Prostate gland (tissue), 2 donors: ENCODE measurements at places on chromosomes 16 and 17. TPM values are rescaled to one million over a fixed set of nuclear protein-coding genes. Genes with fewer than 3 reads are reported as not detected.

DNA sequence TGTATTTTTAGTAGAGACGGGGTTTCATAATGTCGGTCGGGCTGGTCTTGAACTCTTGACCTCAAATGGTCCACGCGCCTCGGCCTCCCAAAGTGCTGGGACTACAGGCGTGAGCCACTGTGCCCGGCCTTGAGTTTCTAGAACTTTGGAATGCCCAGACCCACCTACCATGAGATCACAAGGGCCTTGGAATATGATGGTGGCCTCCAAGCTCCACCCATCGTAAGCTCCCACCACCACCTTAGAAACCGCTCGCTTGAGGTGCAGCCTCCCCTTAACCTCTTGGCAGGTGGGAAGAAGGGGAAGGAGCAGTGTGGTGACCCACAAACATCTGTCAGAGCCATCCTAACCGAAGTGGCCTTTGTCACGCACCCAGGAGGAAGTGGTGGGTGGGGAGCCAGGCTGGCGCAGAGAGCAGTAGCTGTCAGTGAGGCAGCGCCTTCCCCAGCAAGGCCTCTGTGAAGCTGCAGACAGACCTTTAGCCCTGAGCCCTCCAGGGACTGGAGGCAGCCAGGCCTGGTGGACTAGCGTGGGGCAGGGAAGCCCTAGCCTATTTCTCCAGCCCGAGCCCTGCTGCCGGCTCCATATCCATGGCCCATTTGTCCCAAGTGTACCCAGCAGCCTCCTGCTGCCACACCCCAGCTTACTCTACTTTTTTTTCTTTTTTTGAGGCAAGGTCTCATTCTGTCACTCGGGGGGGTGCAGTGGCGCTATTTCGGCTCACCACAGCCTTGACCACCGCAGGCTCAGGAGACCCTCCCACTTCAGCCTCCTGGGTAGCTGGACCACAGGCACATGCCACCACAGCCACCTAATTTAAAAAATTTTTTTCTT lies 13.1 kb upstream of the SEPHS2 start:
- H3K4me1 ChIP-seq = no peaks in the 10 kb centered on the region
- no peak overlapping the region for H3K27ac ChIP-seq
- DNase-seq = no peak
- H3K36me3 ChIP-seq = no peaks in the 10 kb centered on the region
- no peak overlapping the region for H3K4me3 ChIP-seq
- H3K27me3 ChIP-seq = no peaks in the 10 kb centered on the region

GRCh38 chr16:87361916-87362619 lies 21.5 kb downstream of the FBXO31 start:
- DNase-seq = no peak
- H3K36me3 ChIP-seq = no peaks in the 10 kb centered on the region
- no peak overlapping the region for H3K27ac ChIP-seq
- no peaks in the 10 kb centered on the region for H3K4me1 ChIP-seq
- no peaks in the 10 kb centered on the region for H3K27me3 ChIP-seq

STH gene
- not detected for total RNA-seq

- H3K4me1 ChIP-seq = no peaks in the 10 kb centered on the region
- H3K27ac ChIP-seq = no peak overlapping the region
- H3K4me3 ChIP-seq = no peak overlapping the region
- DNase-seq = peak; percentile 37
- H3K27me3 ChIP-seq = no peaks in the 10 kb centered on the region
- H3K36me3 ChIP-seq = no peaks in the 10 kb centered on the region
Measured at GRCh38 chr17:69523244-69523861, 108.9 kb downstream of the MAP2K6 start.

DNA sequence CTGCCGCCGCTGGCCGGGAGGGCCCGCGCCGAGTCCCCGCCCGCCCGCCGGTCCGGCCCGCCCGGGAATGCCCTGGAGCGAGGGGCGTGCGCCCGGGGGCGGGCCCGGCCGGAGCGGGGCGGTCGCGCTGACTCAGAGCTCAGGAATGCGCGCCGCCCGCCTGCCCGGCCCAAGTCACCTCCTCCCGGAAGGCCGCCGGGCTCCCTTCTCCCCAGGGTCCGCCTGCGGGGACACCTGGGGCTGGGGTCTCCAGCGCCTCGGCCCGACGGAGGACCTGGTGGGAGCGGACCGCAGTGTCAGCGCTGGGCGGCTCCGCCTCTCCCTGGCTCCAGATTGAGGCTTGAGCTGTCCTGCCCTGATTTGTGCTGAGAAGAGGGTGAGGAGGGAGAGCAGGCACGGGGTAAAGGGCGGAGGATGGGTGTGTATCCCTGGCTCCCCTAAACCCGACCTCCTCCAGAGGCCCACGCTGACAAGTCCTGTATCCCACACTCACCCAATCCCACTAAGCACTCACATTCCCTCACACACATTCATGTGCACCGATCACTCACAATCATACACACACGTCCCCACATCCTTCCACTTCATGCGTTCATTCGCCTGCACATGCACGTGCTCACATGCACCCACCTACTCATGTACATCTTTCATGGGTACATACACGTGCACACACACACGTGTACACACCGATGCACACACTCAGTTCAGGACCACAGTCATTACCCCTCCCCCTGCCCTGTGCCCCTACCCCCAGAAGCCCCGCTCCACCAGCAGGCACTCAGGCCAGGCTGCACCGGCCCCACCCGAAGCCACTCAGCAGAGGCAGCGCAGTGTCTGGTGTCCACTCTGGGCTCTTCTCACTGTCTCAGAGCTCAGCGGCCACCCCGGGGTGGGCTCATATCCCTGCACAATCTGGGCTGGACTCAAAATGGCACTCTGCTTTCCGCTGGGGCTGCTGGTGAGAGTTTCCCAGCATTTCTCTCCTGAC lies at the start of gene RHBDF1:
Gene RHBDF1, minus strand, starts transcription at position 71 of the 988 bp plus-strand sequence. CDS start 7,616 bp downstream, outside the sequence.
- H3K27ac ChIP-seq = peak within 1 kb of the TSS; percentile 84
- H3K36me3 ChIP-seq = no peaks in the 10 kb centered on the region
- H3K4me3 ChIP-seq = peak within 1 kb of the TSS; percentile 78
- DNase-seq = peak; percentile 59
- H3K27me3 ChIP-seq = no peaks in the 10 kb centered on the region

DNA sequence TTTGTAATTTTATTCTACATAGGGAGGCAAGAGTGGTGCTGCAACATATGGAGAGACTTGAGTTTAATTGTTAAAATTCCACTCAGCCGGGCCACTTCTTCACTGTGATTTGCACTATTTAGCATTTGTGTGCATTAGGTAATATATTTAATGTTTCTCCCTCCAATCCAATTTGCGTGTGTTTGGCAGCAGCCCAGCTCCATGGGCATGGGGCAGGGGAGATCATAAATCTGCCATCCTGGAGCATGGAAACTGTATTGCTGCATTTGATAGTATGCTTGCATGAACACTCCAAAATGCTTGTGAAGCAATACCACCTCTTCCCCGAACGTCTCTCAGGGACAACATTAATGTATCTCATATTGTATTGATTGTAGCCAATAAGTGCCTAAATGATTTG lies 339.1 kb upstream of the RBFOX1 start:
- H3K4me1 ChIP-seq = no peaks in the 10 kb centered on the region
- no peaks in the 10 kb centered on the region for H3K36me3 ChIP-seq
- no peaks in the 10 kb centered on the region for H3K27me3 ChIP-seq
- no peak overlapping the region for H3K27ac ChIP-seq
- no peak overlapping the region for H3K4me3 ChIP-seq

GRCh38 chr16:1614456-1615102 lies 2.4 kb downstream of the CRAMP1 start:
- DNase-seq = peak; percentile 18
- no peaks in the 10 kb centered on the region for H3K36me3 ChIP-seq
- no peaks in the 10 kb centered on the region for H3K27me3 ChIP-seq
- peaks cover 9% of the 10 kb centered on the region for H3K4me1 ChIP-seq

DNA sequence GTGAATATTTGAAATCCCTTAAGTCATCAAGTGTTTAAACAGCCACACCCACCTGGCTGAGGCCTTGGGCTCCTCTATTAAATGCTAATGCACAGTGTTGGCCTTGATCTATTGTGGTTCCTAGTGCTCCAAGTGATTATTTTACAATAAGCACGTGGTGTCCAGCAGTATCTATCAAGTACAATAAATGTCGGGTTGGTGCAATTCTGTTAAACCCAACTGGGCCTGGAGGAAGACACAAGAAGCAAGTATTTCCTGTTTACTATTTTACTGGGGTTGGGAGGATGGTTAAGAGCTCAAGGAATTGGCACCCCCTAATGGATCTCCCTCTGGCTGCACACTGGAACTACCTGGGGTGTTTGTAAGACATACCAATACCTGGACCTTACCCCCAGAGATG lies 72.1 kb upstream of the HNF1B start:
- peak; percentile 27 for DNase-seq
- no peaks in the 10 kb centered on the region for H3K4me1 ChIP-seq
- no peak overlapping the region for H3K4me3 ChIP-seq
- no peak overlapping the region for H3K27ac ChIP-seq

GRCh38 chr17:42279776-42280630 lies 3.8 kb upstream of the STAT5B start:
- DNase-seq = no peak
- no peaks in the 10 kb centered on the region for H3K36me3 ChIP-seq
- H3K27me3 ChIP-seq = no peaks in the 10 kb centered on the region
- no peaks in the 10 kb centered on the region for H3K4me1 ChIP-seq

GRCh38 chr17:78915872-78916632 lies 9.1 kb downstream of the TIMP2 start:
- no peaks in the 10 kb centered on the region for H3K27me3 ChIP-seq
- peaks cover 2% of the 10 kb centered on the region for H3K4me1 ChIP-seq
- H3K4me3 ChIP-seq = no peak overlapping the region
- DNase-seq = no peak
- H3K36me3 ChIP-seq = no peaks in the 10 kb centered on the region
- peak overlapping the region; percentile 54 for H3K27ac ChIP-seq

CACNG3 gene
- total RNA-seq = not detected

DNA sequence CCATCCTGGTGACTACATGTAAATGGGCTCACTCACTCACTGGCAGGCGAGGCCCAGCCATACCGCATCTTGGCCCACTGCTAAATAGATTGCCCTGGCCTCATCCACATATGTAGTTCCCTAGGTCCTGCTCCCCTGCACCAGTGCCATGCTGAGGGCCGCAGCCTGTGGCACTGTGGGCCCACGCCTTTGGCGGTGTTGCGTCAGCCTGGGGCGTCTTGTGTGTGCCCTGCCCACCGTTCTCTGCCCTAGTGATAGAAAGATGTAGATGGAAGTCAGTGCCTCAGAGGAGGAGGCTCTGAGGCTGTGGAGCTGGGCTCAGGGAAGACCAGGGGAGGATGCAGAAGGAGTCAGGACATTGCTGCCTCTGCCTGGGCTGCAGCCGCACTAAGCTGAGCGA lies 18.9 kb downstream of the C17orf75 start:
- H3K4me1 ChIP-seq = no peaks in the 10 kb centered on the region
- H3K4me3 ChIP-seq = no peak overlapping the region
- H3K27me3 ChIP-seq = no peaks in the 10 kb centered on the region
- no peaks in the 10 kb centered on the region for H3K36me3 ChIP-seq

- DNase-seq = no peak
- no peaks in the 10 kb centered on the region for H3K36me3 ChIP-seq
- no peak overlapping the region for H3K4me3 ChIP-seq
- no peak overlapping the region for H3K27ac ChIP-seq
Measured at GRCh38 chr17:8821446-8822105, 22.4 kb upstream of the MFSD6L start.

- no peak for DNase-seq
- no peaks in the 10 kb centered on the region for H3K36me3 ChIP-seq
- no peak overlapping the region for H3K27ac ChIP-seq
- peaks cover 2% of the 10 kb centered on the region for H3K27me3 ChIP-seq
Measured at GRCh38 chr17:48335858-48336500, 94.0 kb downstream of the SKAP1 start.

DNAAF8 gene
- total RNA-seq = 7.1 TPM

NLRC3 gene
- 0.87 TPM for total RNA-seq

RBFOX1 gene
- 1.3 TPM for total RNA-seq

- no peak for DNase-seq
- no peaks in the 10 kb centered on the region for H3K36me3 ChIP-seq
- no peak overlapping the region for H3K27ac ChIP-seq
- H3K4me3 ChIP-seq = no peak overlapping the region
- no peaks in the 10 kb centered on the region for H3K4me1 ChIP-seq
Measured at GRCh38 chr17:21373036-21373435, 3.1 kb upstream of the KCNJ12 start.

NEUROD2 gene
- 0.17 TPM for total RNA-seq

CCL1 gene
- not detected for total RNA-seq

DNA sequence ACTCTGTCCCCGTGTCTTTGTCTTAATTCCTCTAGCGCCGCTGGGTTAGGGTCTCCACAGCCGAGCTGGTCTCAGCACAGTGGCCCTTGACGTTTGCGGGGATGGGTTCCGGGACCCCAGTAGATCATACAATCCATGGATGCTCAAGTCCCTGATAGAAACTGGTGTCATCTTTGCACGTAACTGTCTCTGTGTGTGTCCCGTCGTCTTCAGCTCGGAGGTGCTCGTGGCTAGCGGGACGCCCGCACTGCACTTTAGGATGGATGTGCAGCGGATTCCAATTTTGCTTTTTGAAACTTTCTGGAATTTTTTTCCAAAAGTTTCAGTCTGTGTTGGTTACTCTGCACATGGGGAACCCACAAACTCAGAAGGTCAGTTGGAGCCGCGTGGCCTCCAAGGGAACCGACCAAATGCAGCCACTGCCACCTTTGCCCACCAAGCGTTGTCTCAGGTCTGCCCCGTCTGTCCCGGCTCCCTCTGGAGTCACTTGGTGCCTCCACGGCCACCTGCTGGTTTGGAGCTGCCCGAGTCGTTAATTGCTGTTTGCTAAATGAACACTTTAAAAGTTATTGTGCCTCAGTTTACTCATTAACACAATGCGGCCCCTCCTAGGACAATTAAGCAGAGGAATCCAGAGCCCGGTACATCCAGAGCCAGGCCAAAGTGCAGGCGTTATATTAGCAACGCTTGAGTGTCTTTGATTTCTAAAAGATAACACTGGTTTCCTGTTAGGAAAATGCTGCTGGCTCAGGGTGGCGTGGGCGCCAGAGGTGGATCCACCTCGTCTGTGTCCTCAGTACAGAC lies 5.3 kb upstream of the DPEP1 start:
- no peaks in the 10 kb centered on the region for H3K27me3 ChIP-seq
- no peak overlapping the region for H3K27ac ChIP-seq
- H3K4me1 ChIP-seq = no peaks in the 10 kb centered on the region

- no peaks in the 10 kb centered on the region for H3K36me3 ChIP-seq
- no peak for DNase-seq
- H3K4me3 ChIP-seq = no peak overlapping the region
- H3K27ac ChIP-seq = no peak overlapping the region
Measured at GRCh38 chr16:80174416-80174815, 366.4 kb upstream of the DYNLRB2 start.

DNA sequence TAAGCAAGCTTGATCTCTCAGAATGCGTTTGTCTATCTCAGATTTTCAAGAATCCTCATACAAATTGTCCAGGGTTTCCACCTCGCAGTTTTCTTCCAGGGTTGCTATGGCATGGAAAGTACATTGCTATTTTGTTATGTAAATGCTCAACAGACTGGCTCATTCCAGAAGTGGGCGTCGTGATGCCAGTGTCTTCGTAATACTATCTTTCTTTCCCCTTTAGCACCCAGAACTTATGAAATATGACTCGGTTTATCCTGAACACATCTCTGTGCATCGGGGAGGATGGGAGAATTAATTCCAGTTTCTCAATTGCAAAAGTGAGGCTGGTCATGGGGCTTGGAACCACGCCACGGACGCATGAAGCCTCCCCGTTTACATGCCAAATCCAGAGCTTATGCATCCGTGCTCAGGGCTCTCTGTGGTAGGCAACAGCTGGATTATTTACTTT lies 405.0 kb downstream of the WWOX start:
- H3K27ac ChIP-seq = no peak overlapping the region
- H3K36me3 ChIP-seq = no peaks in the 10 kb centered on the region
- H3K4me3 ChIP-seq = no peak overlapping the region
- DNase-seq = no peak

- H3K27ac ChIP-seq = no peak overlapping the region
- peaks cover 4% of the 10 kb centered on the region for H3K4me1 ChIP-seq
- no peak for DNase-seq
- H3K27me3 ChIP-seq = no peaks in the 10 kb centered on the region
- no peak overlapping the region for H3K4me3 ChIP-seq
- no peaks in the 10 kb centered on the region for H3K36me3 ChIP-seq
Measured at GRCh38 chr17:76442341-76443338, 10.3 kb downstream of the UBE2O start.
